Fibroblast of the aortic adventitia (primary cell): ENCODE measurements at places on chromosomes 6 and 20.
A peak's percentile ranks its signal among the peaks of the same experiment; 100 is the strongest.

DNA sequence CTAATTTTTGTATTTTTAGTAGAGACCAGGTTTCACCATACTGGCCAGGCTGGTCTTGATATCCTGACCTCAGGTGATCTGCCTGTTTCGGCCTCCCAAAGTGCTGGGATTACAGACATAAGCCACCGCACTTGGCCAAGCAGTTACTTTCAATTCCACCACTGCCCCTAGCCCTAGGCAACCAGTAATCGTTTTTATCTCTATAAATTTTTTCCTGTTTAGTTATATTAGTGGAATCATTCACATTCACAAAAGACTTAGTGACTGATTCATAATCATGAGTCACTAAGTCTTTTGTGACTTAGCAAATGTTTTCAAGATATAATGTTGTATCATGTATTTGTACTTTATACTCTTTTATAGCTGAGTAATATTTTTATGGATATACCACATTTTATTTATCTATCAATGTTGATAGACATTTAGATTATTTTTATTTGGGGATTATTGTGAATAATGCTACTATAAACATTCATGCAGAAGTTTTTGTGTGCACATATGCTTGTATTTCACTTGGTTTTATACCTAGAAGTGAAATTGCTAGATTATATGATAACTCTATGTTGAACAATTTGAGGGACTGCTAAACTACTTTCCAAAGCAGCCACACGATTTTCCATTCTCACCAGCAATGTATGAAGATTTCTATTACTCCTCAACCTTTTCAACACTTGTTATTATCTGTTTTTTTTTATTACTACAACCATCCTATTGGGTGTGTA is 421.4 kb upstream of the ID4 start:
- DNase-seq: peak; percentile 78

DNA sequence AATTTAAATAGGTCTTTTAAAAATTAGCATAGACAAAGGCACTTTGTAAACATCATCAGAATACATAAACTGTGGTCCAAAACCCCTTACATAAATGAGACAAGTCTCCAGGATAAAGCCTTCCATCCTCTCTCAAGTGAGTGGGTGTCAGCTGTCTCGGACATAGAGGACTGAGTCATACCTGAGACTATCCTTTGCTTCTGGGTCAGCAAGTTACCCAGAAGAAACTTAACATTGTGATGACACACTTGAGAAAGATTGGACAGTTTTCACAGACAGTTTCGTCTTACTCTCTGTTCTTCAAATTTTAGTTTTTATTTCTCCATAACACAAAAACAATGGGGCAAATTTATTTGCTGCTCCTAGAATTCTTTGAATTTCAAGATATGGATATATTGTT is 838.0 kb downstream of the DHX35 start:
- peak; percentile 47 for DNase-seq

GRCh38 chr6:170006071-170006899 is 254.9 kb downstream of the ERMARD start:
- no peak for DNase-seq

GRCh38 chr20:50194831-50195523 is 4.3 kb downstream of the CEBPB start:
- DNase-seq: peak; percentile 49
